ENCODE measurements at places on chromosomes 2 and 18.

DNA sequence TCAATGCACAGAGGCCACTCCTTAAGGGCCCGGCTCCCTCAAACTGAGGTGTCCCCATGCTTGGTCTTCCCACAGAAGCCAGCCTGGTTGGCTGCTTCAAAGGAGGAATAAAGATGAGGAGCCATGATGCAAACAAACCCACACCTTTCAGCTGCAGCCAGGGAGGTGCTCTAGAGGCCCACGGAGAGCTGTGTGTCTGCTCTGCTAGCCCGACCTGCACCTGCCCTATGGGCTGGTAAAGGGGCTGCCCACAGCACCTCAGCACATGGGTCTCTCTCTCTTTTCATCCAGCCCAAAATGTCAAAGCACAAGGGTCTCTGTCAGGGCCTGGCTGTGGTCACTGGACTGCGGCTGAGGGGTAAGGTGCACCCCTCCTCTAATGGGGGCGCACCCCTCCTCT is 132.1 kb downstream of the MSH2 start:
- no peak for DNase-seq

- no peak for DNase-seq
These were observed 5.7 kb downstream of the C18orf32 start for GRCh38 chr18:49481317-49481716.

DNA sequence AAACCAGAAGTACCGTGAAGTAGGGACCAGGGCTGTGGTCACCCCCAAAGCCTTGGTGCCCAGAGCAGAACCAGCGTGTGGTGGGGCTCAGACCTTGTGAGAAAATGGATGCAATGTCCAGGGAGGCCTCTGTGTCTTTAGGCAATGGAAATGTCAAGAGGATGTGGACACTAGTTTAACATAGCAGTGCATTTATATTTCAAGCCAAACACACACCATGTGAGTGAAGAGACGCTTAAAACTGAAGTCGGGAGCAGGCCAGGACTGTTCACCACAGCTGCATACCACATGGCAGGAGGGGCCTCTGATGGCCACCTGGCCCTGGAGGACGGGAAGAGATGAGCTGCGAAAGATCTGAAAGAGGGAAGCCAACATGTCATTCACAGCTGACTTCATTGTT is 87.3 kb upstream of the LDLRAD4 start:
- no peak for DNase-seq

- DNase-seq, result no peak
These were observed 69.6 kb upstream of the RTN4 start for GRCh38 chr2:55119711-55120487.

GRCh38 chr2:70433315-70433714 is 120.3 kb downstream of the TGFA start:
- DNase-seq, result no peak

- no peak for DNase-seq
These were observed 268.8 kb downstream of the TWIST2 start for GRCh38 chr2:239116456-239117246.

DNA sequence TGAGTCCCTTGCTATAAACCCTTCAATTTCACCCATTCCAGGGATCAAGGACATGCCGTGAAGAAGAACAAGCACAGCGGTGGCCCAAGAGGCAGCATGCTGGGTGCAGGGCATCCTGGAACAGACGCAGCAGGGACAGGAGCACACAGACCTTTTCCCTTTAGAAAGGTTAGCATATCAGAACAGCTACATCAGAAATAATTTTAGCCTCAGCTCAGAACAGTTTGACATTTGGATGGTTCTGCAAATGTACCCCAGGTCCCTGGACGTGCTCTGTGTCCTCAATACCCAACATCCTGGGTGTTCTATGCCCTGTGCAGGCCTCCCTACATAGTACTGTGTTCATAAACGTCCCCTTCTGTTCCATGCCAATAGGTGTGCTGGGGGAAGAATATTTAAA is 80.4 kb downstream of the MYOM1 start:
- no peak for DNase-seq

- no peak for DNase-seq
These were observed 21.2 kb upstream of the ME2 start for GRCh38 chr18:50857694-50858093.

GRCh38 chr2:188306271-188306670 is 14.6 kb downstream of the GULP1 start:
- DNase-seq, result no peak

DNA sequence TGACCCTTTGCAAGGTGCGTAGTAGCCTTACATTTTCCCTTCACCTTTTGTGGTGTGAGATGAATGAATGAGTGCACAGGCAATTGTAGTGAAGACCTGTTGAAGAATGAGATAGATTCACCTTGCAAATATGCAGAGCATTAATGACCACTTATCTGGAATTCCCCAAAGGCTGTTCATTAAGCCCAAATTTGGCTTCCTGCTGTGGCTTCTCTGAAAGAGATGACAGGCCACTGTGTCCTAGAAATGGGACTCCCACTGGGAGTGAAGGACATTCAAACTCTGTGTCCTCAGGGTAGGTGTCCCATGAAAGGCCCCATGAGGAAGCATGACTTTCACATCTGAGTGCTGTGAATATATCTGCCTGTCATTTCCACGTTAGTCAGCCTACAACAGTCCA is 1821.8 kb upstream of the PIK3C3 start:
- no peak for DNase-seq

DNA sequence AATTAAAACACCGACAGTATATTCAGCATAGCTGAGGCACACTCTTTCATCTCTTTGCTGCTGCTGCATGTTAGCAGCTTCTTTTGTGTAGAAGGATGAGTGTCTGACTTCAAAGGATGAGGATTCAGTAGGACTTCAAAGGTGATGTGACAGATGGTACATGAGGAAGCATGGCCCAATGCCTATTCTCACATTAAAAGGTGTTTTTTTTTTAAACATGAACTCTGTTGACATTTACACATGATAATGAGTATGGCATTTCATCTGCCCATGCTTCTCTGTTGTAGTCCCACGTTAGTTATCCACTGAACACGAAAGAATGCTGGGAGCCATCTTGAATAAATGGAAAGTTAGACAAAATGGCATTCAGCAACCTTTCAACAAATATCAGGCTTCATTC is 1950.8 kb upstream of the PIK3C3 start:
- peak; percentile 11 for DNase-seq

DNA sequence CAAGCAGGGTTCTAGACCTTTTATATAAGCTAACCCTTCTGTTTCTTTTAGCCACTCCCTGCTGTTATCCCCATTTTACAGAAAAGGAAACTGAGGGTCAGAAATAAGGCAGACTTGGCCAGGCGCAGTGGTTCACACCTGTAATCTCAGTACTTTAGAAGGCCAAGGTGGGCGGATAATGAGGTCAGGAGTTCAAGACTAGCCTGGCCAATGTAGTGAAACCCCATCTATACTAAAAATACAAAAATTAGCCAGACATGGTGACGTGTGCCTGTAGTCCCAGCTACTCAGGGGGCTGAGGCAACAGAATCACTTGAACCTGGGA is 14.3 kb downstream of the RUFY4 start:
- DNase-seq, result no peak

- no peak for DNase-seq
These were observed 2.5 kb downstream of the RTN4 start for GRCh38 chr2:55047677-55048299.

DNA sequence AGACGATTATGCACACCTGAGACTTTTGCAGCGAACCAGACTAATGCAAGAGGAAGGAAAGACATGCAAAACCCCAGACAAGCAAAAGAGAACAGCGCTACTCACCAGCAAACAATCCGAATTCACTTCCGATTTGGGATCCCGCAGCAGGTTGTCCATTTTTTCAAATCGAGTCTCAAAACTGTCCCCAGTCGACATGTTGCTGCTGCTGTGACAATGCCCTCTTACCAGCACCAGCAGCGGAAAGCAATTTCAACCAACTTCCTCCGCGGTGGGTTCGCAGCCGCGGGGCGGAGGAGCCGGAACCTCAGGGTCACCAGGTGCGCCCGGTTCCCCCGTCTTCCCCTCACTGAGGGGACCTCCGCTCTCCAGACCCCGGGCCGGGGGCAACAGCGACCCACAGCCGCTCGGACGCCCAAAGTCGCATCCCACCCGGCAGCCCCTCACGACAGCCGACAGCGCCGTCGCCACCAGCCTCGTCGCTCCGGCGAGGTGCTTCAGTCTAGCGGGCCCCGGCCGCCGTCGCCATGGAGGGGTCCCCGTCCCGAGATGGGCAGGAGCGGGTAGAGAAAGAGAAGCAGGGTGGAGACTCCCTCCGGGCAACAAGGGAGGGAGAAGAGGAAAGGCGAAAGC is 784 bp downstream of the ROCK1 start:
- DNase-seq, result no peak

DNA sequence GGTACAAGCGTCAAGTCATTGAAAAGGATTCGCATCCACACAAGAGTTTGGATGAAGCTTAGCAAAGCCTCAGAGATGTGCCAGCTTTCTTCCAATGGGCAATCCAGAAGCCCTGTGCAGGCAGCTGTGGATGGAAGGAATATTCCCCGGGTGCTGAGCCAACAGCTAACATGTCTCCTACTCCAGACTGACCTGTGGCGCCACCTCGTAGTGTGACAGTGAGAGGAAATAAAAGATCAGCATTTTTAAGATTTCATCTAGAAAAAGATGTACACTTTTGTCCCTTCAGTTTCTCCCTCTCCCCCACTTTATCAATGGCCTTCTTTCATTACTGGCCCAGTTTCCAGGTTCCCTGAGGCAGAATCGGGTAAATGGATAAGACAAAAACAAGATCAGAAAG is 48.9 kb upstream of the SPATS2L start:
- no peak for DNase-seq

Data from NCI-H510A treated with DMSO at 0.1 percent for 48 hours (cell line).